ENCODE measurements at places on chromosomes 1 and 21.

- DNase-seq, result peak; percentile 52
Measured at GRCh38 chr1:109928591-109929111, 18.0 kb downstream of the CSF1 start.

DNA sequence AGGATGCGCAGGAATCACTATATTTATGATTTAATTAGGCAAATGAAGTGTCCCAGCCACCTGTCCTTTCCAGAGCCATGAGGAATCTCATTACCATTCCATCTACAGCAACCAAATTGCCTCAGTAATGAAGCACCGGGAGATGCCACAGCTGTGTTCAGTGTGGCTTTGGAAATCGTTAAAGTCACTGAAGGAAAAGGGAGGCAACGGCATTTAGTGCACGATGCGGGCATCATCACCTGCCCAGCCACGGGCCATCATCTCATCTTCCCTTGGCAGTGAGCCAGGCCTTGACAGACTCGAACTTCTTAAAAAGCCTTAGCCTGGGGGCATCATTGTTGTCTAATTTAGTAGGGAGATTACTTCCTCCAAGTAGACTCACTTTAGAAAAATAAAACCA lies 67.8 kb downstream of the CNIH3 start:
- DNase-seq, result no peak

DNA sequence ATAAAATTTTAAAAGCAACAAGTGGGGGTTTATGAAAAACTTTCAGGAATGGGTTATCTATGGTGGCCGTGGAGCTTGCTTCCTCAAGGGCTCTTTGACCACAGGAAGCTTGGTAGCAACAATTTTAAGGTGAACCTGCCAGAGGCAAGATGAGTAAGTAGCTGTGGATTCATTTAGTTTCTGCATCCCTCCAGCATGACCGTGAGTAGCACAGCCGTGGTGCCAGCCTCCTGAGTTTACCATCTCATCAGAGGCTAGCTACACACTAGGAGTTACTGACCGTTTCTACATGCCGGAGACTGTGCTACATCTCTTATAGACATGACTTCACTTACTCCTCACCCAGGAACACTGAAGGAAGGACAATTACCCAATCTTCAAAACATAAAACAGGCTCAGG lies 30.1 kb upstream of the PLEKHG5 start:
- no peak for DNase-seq

DNA sequence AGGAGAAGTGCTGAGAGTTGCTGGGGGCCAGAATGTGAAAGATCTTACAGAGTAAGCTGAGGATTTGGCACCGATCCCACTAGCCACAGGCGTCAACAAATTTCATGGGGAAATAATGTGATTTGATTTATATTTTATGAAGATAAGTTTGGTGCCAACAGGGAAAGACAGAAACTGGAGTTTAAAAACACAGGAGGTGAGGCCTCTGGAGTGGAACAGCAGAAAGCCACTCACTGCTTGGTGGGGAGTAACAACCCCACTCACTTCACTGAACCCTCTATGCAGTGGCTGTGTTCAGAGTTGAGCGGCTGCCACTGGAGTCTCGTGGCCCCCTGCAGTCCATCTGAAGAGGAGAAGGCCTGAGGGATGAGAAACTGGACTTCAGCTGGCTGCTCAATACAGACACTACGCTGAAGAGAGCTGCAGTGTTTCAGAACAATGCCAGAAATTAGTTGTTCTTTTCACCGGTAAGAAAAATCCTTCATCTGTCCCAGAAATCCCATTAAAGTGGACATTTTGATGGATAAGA lies 48.0 kb upstream of the RXRG start:
- DNase-seq, result no peak

DNA sequence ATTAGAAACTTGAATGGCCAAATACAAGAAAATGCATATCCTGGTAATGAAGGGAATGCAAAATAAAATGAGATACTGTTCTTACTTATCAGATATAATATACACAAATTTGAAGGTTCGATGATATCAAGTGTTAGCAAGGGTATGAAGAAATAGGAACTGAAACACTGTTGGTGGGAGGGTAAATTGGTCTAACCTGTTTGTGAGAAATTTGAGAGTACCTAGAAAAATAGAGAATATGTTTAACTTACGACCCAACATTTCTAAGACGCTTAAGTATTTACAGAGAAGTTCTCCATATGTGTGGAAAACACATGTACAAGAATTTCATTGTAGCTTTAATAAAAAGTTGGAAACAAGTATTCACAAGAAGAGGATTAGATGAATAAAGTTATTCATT lies 25.9 kb downstream of the ATG4C start:
- DNase-seq, result no peak

- DNase-seq, result no peak
Measured at GRCh38 chr1:61171346-61171745, 89.0 kb downstream of the NFIA start.

DNA sequence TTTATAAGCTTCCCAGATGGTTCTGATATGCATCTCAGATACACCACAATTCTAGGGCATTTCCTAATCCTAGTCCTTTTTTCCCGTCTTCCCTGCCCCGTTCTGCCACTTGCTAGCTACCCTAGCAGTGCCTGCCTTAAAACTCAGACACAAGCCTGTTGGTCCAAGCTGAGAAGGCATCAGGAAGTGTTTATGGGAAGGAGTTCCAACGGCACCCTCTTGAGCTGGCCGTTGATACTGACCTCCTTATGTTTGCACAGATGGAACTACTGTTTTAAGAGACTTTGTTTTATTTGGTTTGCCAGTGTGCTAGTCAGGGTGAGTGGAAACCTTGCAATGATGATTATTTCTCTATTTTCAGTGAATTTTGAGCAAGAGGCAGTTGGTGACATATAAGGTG lies 67.2 kb downstream of the UCK2 start:
- peak; percentile 75 for DNase-seq

GRCh38 chr1:246193537-246193936 lies 313.5 kb downstream of the SMYD3 start:
- DNase-seq, result no peak

GRCh38 chr1:23997812-23998211 lies 17.7 kb upstream of the SRSF10 start:
- no peak for DNase-seq

DNA sequence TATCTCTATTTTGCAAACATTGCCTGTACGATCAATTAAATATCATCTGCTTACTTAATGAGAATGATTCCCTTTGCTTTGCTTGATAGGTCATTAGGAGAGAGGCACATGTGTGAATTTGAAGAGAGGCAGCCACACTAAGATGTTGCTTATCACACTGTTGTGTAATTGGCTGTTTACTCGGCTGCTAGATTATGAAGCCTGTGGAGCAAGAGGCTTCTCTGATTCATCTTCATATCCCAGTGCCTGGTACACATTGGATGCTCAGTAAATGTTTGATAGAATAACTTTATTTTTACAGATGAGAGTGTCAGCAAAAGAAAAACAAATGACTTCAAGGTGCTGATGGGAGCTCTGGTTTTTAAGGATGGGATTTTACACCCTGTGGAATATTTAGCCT lies 156.2 kb upstream of the C8B start:
- DNase-seq, result no peak

DNA sequence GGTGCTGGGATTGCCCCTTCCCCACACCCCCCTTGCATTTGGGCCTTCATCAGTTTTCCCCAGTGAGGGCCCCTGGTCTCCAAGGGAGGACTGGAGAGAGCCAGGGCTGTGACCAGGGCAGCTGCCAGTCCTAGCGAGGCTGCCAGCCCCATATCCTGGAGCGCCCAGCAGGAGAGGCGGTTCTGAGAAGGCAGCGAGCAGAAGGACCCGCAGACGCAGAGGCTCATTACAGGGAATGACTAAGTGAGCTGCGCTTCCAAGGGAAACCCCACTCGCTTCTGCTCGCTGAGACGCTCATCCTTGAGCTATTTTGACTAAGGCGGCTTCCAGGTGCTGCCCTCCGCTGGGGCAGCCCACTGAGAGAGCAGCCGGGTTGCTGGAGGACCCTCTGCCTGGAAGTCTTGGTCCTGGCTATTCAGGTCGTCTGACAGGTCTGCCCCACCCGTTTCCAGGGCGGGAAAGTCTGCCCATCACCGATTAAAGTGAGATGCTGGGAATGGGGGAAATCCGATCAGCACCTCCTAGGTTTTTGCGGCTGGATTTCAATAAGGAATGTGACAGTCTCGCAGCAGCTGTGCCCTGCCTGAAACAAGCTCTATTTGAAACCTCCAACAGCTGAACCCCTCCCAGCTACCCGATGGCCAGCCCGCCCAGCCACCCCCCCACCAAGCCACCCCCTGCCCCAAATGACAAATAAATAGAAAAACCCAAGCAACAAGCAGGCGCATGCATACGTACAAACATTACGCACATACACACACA lies 2.8 kb downstream of the KCNN3 start:
- peak; percentile 23 for DNase-seq

DNA sequence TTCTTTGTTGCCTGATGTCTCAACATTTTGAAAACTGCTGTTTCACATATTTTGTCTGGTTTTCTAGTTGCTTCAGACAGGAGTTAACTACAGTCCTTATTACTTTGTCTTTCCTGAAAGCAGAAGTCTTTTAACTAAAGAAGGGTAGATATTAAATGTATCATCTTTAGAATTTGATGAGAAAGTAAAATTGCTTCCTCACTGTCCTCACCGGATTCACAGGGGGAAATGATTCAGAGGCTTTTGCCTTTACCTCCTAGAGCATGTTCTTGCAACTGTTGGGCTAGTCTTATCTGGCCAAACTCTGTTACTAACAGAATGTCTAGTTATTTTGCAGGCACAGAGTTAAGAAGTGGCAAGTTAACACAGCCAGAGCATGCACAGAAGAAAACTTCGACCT lies 107.2 kb upstream of the VAV3 start:
- no peak for DNase-seq

DNA sequence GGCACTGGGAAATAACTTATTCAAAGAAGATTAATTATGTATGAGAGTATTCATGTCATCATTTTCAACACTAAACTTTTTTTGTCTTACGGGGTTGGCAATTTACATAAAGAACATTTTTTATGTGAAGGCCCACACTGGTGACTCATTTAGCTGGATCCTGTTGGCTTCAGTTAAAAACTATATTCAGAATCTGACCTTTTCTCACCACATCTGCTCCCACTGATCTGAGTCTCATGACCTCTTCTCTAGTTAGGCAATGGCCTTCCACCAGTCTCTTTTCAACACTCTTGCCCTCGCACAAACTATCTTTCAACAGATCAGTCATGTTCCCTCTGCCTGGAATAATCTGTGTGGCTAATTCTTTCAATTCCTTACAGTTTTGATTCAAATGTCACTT lies 53.4 kb downstream of the TMPRSS15 start:
- DNase-seq, result no peak
